ENCODE measurements at places on chromosomes 5 and 9.

- DNase-seq = peak; percentile 96
These were observed 523.5 kb upstream of the CLINT1 start for GRCh38 chr5:158382473-158382872.

- DNase-seq = no peak
These were observed 834.5 kb downstream of the PTPRD start for GRCh38 chr9:9778293-9778692.

- DNase-seq = no peak
These were observed 26.7 kb downstream of the GARNL3 start for GRCh38 chr9:127291246-127291778.

- DNase-seq = no peak
These were observed 634.4 kb downstream of the DTWD2 start for GRCh38 chr5:118353970-118354369.

DNA sequence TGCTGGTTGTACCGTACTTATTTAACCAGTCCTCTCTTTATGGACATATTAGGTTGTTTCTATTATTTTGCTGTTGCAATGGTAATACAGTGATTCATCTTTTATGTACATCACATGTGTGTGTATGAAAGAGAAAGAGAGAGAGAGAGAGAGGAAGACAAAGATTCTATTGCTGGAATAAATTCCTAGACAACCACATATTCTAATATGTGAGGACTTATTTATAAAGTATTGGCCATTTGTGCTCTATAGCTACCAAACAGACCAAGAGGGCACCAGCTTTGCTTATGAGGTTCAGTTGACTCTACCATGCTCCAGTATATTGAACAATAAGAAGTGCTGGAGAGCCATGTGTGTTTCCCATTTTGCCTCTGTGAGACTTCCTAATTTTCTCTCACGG, 513.5 kb downstream of the DMAC1 start:
- no peak for DNase-seq

GRCh38 chr9:132383462-132383883, 23.2 kb downstream of the TTF1 start:
- no peak for DNase-seq

DNA sequence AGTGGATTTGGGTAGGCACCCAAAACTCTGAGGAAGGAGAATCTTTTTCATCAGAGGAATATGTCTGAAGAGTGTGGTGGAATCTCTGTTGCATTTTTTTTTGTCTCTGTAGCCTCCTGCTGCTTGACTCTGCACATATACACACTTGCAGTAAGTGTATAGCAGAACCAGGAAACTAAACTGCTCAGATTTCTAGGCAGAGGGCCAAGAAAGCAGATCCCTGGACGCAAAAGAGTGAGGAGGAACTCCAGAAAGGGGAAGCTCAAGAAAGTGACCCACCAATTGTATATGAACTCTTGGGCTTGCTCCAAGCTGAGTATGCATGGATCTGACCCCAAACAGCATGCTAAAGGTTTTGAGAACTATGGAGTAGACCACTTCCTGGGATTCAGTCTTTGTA, 181.8 kb downstream of the GADD45G start:
- DNase-seq = no peak

DNA sequence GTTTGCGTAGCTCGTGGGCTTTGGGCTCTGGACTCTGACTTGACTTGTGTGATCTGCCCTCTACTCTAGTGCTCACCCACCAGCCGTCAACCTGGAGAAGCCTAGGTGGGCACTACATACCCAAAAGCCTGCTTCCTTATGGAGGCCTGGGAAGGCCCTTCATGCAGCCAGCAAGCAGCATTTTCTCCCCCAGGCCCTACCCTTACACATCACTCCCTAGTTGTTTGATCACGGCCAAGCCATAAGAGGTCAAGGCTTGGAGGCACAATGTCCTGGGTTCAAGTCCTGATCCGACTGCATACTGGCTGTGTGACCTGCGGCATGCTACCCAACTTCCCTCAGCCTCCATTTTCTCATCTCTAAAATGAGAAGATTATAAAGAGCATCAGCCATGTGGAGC, 151.3 kb upstream of the EGFLAM start:
- no peak for DNase-seq

- no peak for DNase-seq
These were observed 1070.2 kb upstream of the ACO1 start for GRCh38 chr9:31314241-31314640.

DNA sequence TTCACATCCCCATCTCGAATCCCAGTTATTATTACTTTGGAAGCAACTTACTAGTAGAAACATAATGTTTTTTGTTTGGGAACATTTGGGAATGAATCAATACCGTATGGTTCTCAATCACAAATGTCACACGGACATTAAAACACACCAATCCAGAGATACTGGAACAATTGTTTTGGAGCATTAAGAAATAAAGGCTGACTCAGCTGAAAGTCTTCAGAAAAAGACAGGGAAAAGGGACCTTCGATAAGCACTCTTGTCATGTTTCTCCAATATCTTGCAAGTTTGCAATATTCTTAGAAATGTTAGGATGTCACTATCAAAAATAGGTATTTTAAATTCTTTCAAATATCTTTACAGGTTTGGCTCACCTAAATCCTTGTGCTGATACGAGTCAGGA, 362.4 kb downstream of the CETN3 start:
- no peak for DNase-seq

DNA sequence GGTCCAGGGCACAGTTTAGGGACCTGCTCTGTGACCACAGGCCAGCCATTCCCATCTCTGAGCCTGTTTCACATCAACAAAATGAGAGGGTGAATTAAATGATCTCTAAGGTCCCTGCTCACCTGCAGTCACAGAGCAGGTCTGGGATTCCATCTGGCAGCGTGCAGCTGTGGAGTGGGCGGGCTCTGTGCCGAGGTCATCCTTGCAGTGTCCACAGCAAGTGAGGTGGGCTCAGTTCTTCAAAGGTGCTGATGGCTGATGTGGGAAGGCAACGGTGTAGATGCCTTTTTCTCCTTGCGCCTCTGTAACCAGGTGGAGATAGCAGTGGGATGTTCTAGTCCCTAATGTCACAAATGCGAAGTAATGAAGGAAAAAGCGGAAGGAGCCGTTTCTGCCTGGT, 11.9 kb downstream of the OR2V1 start:
- no peak for DNase-seq

- DNase-seq = no peak
These were observed 8.1 kb downstream of the PRDM12 start for GRCh38 chr9:130672466-130672865.

DNA sequence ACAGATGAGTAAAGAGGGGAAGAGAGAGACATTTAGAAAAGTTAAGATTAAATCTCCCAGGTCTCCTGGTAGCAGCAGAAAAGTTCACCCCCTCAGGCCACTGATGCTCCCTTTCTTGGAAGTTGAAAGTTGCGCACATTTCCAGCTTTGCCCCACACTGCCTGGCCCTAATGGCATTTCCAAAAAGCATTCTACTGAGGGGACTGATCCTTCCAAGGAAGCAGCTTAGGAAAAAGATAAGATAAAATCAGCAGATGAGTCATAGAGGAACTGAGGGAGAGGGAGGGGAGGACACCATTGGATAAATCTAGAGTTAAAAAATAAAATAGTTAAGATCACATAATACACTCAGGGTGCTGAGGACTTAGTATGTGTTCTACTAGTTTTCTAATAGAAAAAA, 67.6 kb upstream of the SLC12A2 start:
- no peak for DNase-seq

GRCh38 chr5:160743027-160743426, 109.0 kb downstream of the ATP10B start:
- no peak for DNase-seq

- no peak for DNase-seq
These were observed 219.0 kb downstream of the SREK1 start for GRCh38 chr5:66363097-66363496.

DNA sequence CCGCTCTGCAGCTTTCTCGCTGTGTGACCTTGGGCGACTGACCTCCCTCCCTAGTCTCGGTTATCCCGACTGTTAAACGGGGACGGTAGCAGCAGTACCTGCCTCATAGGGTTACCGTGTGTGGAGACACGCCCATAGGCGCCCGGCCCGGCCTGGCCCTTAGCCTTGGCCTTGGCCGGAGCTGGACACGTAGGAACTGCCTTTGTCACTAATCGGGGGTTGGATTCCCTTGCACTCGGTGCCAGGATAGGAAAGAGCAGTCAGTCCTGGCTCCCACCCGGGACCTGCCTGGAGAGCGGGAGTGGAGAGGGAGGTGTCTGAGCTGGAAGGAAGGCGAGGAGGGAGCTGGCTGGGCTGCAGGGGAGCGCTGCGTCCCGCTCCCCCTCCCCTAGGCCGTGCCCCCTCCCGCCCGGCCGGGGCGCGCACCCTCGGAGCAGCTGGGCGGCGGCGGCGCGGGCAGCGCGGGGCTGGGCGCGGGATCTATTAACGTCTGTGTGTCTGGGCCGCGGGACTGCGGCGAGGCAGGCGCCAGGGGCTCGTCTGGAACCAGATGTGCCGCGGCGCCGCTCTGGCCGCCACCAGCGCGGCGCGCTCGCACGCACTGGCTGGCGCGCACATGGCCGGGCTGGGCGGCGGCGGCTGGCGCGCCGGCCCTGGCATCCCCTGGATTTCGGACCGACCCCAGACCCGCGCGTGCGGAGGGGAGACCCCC, 31.7 kb downstream of the PRRX2 start:
- peak; percentile 83 for DNase-seq

- no peak for DNase-seq
These were observed 5.6 kb upstream of the FUT7 start for GRCh38 chr9:137037483-137037882.

DNA sequence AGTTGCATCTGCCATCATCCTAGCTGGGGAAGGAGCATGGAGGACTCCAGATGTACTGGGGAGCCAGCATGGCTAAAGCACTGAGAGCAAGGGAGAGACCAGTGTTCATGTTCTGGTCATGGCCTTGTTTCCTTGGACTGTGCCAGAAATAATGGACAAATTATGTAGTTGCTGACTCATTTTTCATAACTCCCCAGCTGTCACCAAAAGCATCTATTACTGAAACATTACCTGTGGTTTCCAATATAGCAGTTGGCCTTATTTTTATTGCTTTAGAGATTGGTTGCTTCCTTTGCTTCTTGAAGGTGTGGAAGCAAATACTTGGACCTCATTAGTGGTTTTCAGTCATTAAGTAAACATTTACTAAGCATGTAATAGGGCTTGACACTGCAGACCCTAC, 11.3 kb downstream of the RALGPS1 start:
- no peak for DNase-seq

- no peak for DNase-seq
These were observed 55.7 kb upstream of the NIPBL start for GRCh38 chr5:36820900-36821299.

DNA sequence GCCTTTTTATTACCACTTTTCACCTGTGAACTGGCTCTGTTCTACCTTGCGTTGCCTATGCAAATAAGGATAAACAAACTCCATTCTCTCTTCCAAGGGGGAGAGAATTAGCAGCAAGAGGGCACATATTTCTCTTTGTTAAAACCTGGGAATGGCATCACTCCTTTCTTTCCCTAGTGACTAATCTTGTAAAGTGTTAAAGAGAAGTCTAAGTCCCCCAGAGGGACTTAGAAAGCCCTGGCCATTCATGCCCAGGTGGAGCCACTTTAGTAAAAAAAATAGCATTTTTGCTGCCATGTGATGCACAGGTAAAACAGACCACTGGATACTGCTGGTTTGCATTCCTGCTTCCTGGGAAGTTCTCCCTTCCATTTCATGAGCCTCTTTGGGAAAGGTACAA, 148.4 kb downstream of the MAN2A1 start:
- no peak for DNase-seq

- DNase-seq = no peak
These were observed 1.8 kb downstream of the NTMT1 start for GRCh38 chr9:129627556-129628440.

DNA sequence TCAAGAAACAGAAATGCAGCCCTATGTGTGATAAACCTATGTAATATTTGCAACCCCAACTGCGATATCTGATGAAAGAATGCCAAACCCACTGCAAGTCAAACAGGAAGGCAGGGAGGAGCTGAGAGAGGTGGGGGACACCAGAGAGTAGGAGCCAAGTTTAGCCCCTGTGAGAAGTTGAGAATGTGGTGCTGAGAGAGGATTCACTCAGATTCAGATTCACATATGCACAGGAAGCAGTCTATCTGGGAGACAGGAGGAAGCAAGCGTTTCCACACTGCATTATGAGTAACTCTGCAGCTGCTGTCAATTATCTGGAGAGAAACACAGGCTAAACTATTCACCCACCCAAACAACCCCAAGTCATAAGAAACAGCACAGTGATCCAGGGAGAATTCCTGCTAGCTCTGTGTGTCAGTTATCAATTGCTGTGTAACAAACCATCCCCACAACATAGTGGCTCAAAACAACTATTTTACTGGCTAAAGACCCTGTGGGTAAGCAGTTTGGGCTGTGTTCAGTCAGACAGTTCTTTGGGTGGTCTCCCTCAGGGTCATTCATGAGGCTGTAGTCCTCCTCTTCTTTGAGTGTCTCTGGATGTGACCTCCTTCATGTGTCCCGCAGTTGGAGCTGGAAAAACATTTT, 161.9 kb upstream of the RAI14 start:
- DNase-seq = peak; percentile 87

DNA sequence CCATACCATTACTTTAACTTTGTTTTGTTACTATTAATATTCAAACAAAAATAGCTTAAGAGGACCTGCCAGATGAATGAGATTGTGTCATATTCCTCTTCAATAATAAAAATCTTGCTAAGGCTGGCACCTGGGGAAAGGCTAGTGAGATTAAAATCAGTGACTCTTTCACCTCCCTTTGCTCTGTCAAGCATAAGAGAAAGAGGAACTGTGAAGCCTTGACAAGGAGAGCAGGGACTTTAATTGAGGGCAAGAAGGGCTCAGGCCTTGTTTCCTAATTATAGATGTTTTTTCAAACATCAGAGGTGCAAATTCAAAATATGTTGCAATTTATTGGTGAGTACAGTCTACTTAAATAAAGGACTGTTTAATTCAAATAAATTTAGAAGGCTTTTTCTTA, 91.7 kb downstream of the SPATA31D1 start:
- DNase-seq = no peak

DNA sequence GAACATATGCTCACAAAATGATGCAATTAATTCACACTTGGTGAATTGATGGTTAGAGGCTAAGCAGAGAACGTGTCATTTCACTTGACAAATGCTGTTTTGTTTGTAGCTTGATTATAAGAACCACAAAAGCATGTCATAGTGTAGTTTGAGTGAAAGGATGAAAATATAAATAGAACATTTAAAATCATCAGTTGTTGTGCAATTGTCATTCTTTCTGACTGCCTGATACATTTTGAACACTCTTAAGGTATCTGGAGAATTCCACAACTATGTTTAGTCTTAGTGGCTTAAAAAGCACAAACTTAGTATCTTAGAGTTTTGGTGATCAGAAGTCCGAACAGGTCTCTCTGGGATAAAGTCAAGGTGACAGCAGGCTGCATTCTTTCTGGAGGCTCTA, 129.4 kb downstream of the BASP1 start:
- DNase-seq = peak; percentile 52

GRCh38 chr9:125822160-125822559, 75.0 kb downstream of the PBX3 start:
- DNase-seq = peak; percentile 42

- peak; percentile 84 for DNase-seq
These were observed 2.0 kb upstream of the CCL27 start for GRCh38 chr9:34664281-34665066.

DNA sequence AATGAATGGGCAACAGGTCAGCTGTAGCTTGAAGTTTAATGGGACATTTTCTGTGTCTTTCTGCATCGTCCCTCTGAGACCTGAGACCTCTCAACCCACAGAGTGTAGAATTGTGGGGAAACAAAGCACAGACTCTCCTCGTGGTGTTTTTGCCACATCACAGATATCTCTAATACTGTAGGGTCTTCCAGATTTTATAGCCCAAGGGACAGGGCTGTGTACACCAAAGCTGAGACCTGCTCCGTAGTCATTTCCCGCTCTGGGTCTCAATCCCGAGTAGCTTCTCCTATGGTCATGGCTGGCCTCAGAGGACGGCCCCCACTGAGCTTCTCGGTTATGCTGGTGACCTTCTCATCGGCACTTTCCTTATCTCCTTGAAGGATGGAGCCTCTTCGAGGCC, 14.9 kb upstream of the CLK4 start:
- DNase-seq = no peak
